ENCODE measurements at places on chromosomes 2 and 18.

GRCh38 chr2:71510196-71510807 is 56.9 kb downstream of the DYSF start:
- peak; percentile 62 for DNase-seq

GRCh38 chr2:179898873-179899272 is 37.5 kb upstream of the ZNF385B start:
- DNase-seq, result no peak

- no peak for DNase-seq
These were observed 72.5 kb upstream of the OTOF start for GRCh38 chr2:26550276-26551015.

DNA sequence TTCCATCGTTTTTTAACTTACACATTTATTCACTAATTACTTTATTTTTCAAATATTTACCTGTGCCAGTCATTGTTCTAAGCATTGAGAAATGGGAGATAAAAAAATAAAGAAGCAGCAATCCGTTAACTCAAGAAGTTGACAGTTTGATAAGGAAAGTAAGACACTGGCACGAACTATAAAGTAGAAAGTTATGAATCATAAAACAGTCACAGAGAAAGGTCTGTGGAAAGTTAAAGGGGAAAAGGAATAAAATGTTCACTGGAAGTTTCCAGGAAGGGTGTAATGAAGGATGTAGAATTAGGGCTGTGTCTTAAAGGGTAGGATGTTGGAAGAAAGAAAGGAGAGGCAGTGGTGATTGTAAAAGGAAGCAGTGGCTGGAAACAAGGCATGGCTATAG is 118.9 kb downstream of the RDH14 start:
- no peak for DNase-seq

- DNase-seq, result no peak
These were observed 38.3 kb upstream of the SESTD1 start for GRCh38 chr2:179302764-179303571.

DNA sequence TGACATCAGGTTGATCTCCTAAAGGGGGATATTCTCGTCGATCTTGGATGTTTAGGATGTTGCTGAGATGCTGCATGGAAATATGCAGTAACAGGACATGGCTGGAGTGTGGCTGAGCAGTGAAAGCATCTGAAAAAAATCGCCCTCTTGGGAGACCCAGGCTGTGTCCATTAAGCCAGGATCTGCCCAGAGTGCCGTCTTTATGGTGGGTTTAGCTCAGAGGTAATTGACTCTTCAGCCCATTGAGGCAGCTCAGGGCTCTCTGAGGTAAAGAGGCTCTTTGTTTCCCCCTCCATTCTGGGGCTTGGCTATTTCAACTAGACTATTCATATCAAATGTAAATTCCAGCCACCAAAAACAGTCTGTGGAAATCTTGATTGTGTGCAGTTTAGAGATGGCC is 26.5 kb downstream of the OSBPL6 start:
- DNase-seq, result no peak

DNA sequence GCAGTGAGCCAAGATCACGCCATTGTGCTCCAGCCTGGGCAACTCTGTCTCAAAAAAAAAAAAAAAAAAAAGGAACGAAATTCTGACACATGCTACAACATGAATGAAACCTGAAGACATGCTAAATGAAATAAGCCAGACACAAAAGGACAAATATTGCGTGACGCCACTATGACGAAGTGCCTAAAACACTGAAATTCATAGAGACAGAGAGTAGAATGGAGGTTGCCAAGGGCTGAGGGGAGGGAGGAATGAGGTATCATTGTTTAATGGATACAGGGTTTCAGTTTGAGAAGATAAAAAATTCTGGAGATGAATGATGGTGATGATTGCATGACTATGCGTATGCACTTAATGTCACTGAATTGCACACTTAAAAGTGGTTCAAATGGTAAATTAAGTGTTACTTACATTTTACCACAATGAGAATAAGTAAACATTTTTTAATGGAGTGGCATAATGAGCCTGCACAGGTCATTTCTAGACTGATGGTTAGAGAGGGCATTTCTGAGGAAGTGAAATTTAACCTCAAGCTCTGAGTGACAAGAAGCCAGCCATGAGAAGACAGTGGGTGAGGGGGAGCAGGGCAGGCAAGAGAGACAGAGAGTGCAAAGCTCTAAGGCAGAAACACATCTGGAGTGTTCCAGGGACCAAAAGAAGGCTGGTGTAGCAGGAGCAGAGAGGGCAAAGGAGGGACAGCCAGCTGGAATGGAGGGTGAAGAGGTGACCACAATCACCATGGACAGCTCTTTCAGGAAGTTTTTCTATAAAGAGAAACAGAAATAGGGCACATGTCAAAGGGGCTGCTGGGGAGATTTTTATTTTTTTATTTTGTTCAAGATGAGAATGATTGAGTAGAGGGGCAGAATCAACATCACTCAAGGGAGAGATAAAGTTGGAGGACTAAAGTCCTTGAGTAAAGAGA is 20.6 kb upstream of the EXOC6B start:
- DNase-seq, result no peak

DNA sequence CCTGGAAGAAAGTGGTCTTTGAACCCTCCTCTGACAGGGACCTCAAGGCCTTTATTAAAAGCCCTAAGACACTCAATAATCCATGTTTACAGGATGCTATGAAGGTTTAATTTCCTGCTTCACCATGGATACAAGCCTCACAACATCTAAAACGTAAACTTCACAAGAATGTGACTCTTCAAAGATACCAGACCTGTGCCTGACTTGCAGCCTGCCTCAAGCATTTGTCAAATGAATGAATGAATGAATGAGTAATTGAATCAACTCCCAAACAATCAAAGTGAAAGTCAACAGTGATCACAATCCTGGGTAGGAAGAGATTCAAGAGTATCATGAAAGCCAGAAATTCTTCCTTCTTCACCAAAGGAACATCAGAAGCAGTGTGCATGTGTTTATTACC is 30.4 kb downstream of the KLF7 start:
- no peak for DNase-seq

- DNase-seq, result no peak
These were observed 91.5 kb upstream of the MYT1L start for GRCh38 chr2:2422621-2423020.

- no peak for DNase-seq
These were observed 54.8 kb downstream of the ZNF407 start for GRCh38 chr18:74652392-74652988.

DNA sequence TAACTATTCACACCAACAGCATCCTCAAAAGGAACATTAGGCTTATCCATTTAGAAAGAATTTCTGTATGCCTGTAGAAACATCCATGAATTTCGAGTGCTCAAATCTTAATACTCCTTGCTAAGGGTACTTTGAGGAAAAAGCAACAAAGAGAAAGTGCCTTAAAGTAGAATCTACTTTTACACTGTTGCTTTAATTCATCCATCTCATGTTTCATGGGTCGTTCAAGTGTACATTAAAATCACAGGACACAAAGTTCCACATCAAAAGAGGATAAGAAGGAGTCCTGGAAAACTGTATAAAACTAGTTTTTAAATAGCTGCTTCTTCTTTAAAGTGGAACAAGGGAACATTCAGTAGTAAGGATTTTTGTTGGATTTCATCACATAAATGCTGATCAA is 54.5 kb downstream of the LRP1B start:
- DNase-seq, result no peak

- no peak for DNase-seq
These were observed 13.9 kb downstream of the RDH14 start for GRCh38 chr2:18546567-18546966.

DNA sequence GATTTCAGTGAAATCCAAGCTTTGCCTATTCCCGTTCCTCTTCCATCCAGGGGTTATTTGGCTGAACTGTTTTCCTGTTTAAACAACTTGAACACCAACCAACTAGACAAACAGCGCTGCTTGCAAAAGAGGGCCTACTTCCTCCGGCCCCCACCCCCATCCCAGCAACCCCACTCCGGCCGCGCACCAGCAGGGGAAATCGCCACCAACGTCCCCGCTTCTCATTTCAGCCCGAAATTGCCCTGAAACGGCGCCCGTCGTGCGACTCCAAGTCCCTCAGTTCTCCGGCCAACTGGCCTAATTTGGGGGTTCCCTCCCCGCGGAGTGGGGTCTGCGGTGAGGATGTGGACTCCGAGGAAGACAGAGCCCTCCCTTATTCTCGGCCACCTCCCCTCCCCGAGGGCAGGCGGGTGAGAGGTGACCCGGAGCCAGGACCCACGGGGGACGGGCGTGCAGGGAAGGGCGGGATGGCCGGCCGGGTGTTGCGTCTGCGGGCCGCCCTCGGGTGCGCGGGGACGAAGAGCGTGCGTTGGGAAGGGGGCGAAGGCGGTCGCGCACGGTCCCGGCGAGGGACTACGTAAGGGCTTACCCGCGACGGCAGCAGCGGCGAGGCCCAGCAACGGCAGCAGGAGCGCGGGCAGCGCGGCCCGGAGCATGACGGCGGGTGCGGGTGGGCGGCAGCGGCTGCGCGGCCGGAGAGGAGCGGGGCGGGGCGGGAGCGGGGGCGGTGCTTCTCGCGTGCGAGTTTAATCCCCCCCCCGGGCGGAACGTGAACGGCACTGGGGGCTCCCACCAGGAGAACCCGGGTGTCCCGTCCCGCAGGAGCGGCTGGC is at the start of gene CD302:
Gene CD302 (minus strand): TSS at position 666 of the 833 bp plus-strand sequence. CDS start 10 bp downstream, at position 656.
- no peak for DNase-seq

- DNase-seq, result no peak
These were observed 2.1 kb downstream of the DNAH7 start for GRCh38 chr2:196066291-196067087.

GRCh38 chr2:60539140-60539539 is 14.3 kb downstream of the BCL11A start:
- DNase-seq, result no peak

GRCh38 chr18:13264091-13265007 is 45.8 kb downstream of the LDLRAD4 start:
- DNase-seq, result no peak

DNA sequence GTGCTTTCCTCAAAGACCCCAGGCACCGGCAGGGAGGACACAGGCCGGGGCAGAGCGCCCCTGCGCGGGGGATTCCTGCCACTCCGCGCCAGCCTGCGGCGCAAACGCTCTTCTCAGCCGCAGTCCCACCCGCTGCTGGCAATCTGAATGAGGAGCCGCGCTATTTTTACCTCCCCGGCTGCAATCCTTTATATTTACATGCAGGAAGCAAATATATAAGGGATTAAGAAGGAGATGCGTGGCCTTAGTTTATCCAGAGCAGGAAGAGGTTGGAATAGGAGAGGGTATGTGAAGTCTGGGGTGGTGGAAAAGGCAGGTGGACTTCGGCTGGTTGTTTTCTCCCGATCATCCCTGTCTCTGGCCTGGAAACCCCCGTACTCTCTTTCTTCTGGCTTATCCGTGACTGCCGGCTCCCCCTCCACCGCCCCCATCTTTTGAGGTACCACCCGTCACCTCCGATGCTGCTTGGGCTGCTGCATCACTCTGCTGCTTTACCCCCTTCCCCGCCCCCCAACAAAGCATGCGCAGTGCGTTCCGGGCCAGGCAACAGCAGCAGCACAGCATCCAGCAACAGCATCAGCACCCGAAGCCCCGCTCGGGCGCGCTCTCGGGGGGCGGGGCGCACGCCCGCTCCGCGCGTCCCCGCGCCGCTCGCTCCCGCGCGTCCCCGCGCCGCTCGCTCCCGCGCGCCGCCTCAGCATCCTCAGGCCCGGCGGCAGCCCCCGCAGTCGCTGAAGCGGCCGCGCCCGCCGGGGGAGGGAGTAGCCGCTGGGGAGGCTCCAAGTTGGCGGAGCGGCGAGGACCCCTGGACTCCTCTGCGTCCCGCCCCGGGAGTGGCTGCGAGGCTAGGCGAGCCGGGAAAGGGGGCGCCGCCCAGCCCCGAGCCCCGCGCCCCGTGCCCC is at the start of gene ADAM23:
Gene ADAM23 (plus strand): TSS at position 700 of the 902 bp plus-strand sequence. CDS start 335 bp downstream, outside the sequence.
- DNase-seq, result no peak

- no peak for DNase-seq
These were observed 267.1 kb downstream of the ICOS start for GRCh38 chr2:204203704-204204103.

GRCh38 chr2:204154863-204155262 is 218.3 kb downstream of the ICOS start:
- no peak for DNase-seq

- no peak for DNase-seq
These were observed 107.1 kb downstream of the TWIST2 start for GRCh38 chr2:238954841-238955591.

DNA sequence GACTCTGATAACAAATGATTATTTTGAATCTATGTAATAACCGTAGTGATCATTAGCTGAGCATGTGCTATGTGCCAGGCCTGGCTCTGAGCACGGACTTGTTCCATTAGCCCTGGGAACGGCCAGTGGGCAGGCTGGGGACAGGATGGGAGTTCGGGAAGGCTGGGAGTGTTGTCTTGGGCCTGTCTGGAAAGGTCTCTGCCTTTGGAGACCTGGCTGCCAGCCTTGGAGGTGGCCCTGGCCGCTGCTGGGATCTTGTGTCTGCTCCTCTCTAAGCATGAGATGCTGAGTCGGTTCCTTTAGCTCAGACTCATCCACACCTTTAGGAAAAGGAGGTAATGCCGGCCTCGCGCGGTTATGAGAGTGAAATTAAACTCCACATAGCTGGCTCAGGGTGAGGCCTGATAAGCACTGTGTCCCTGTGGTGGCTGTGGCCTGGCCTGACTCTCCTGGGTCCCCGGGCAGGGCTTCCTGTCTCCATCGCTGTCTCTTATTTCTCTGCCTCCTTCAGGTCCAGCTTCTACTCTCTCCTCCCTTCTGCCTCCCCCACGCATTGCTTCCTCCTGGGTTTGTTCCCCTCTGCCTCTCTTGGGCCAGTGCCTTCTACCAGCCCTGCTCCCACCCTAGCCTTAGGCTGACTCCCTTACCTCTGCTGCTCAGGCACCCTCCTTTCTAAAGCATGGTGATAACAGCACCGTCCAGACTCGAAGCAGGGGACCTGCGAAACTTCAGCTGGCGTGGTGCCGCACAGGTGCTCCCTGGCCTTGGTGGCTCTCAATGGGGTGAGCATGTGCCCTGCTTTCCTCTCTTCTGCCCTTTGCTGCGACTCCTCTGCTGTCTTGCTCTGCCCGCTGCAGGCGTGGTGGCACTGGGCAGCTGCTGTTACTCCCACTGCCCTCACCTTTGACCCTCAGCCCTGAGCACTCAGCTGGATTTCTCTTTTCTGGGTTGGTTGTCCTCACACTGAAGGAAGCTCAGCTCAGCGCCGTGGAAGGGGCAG is 41.8 kb downstream of the NCK2 start:
- no peak for DNase-seq

- no peak for DNase-seq
These were observed 231.1 kb downstream of the LDLRAD4 start for GRCh38 chr18:13449651-13450050.

DNA sequence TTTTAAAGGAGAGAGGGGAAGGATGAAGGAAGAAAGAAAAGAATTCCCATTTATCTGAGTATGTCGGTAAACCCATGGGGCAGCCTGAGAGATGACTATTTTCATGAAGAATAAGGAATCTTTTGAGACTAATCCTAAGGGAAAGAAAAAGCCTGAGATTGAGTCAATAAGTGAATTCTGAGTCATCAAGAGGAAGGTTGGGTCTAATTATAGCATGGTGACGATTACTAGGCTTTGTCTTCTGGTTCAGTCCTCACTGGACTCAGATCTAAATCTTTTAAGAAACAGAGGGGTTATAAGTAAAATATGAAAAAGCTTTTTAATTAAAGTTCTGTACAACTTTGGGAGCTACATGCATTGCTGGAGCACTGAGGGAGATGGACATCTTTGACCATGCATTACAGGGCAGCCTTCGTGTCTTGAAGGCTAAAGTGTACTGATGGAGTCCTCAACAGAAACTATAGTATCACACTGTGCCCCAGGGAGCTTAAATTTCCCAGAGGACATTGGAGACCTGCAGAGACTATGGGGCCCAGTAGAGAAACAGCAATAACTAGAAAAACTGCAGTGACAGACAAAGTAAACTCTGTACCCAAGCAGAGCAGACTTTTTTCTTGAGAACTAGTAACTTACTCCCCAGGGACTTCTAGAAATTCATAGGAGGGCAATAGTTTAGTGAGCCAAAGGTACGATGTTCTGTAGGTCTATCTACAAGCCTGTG is 260.9 kb downstream of the RAD51AP2 start:
- no peak for DNase-seq

GRCh38 chr18:78641689-78642231 is 337.9 kb upstream of the SALL3 start:
- DNase-seq, result no peak

Data from activated naive CD4-positive, alpha-beta T cell (primary cell).